Stomach (tissue), 19 donors: ENCODE measurements at places on chromosomes 3 and 15. TPM values are rescaled to one million over a fixed set of nuclear protein-coding genes. Genes with fewer than 3 reads are reported as not detected.
A peak's percentile ranks its signal among the peaks of the same experiment; 100 is the strongest.

DNA sequence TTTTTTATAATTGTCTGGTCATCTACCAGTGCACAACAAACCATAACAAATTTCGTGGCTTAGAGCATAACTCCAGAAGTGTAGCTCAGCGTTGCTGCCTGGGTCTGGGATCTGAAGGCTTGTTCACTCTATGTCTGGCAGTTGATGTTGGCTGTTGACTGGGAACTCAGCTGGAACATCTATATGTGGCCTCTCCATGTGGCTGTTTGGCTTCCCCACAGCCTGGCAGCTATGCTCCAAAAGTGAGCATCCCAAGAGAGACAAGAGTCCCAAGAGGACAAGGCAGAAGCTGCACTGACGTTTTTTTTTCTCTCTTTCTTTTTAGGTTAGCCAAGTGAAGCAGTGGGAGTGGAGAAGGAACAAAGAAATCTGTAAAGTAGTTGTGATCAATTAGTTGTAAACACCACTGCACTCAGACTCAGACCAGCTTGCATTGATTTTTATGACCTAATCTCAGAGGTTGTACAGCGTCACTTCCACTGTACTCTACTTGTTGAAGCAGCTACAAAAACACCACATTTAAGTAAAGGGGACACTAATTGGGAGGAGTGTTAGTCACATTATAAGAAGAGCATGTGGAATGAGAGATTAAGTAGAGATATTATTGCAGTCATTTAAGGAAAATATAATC is 2.5 kb upstream of the GPR176 start:
- no peaks in the 10 kb centered on the region for H3K36me3 ChIP-seq
- no peak overlapping the region for H3K4me3 ChIP-seq
- no peaks in the 10 kb centered on the region for H3K27me3 ChIP-seq

DNA sequence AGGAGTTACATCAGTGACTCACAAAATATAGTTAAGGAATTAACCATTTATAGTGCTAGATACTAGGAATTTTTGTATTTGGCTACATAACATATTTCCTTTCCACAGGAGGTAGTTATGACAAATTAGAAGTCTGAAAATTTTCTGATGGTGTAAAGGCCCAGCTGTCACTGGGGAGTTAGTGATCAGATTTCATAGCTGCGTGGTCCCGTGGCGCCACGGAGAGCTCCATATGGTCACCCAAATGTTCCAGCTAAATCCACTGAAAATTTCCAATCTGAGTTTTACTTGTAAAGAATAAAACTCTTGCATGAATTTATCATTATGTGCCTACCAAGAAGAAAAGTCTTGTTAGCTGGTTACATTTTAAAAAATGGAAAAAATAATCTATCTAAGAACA is 368.9 kb upstream of the PLSCR5 start:
- no peaks in the 10 kb centered on the region for H3K4me1 ChIP-seq
- no peak for DNase-seq
- H3K36me3 ChIP-seq, result no peaks in the 10 kb centered on the region
- no peak overlapping the region for H3K4me3 ChIP-seq

Gene CFAP92
- 6.8 TPM for total RNA-seq

DNA sequence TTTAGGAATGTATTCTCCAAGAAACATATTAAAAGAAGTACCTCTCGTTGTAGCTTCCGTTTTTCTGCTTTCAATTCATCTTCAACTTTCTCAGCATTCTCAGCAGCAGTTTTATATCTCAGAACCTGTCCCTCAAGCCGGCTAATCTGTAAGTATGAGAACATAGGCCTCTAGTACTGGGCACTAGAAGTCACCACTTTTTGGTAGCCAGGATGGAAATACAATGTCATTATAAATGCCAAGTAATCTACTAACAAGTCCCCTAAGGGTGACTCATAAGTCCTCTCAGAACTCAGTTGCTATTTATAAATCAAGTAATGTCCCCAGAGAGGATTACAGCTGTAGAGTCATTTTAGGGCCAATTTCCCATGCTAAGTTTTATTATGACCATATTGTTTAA is 61.1 kb downstream of the MLH1 start:
- H3K27ac ChIP-seq, result peak overlapping the region; percentile 53
- no peak overlapping the region for H3K4me3 ChIP-seq
- DNase-seq, result peak; percentile 44
- peaks cover 57% of the 10 kb centered on the region for H3K4me1 ChIP-seq
- no peaks in the 10 kb centered on the region for H3K27me3 ChIP-seq
- H3K36me3 ChIP-seq, result peaks cover 99% of the 10 kb centered on the region

DNA sequence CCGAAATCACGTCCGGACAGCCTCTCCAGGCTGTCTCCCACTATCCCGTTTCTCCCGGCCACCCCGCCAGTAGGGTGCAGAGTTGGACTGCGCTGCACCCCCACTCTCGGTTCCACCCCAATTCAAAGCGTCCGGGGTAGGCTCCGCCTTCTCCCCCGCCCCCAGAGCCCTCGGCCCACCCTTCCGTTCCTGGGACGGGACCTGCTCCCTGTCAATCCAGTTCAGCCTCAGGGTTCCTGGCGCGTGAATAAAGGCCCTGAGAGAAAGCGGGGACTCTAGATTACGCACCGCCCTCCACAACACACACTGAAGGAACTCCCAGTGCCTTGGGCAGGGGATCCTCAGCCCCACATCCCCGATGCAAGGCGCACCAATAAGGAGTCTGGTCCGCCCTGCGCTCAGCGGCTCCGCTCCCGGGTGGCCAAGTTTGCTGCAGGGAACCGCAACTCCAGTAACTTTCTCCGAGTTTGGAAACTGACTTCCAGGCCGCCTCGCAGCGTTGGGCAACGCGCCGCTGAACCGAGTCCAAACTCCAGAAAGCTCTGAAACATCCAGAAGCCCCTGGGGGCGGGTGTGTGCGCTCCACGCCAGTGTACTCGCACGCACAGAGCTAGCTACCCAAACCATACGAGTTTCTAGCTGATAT is 1.9 kb downstream of the ADAMTS9 start:
- peaks cover 13% of the 10 kb centered on the region for H3K27me3 ChIP-seq
- peak; percentile 84 for DNase-seq
- H3K27ac ChIP-seq, result peak overlapping the region; percentile 93
- no peaks in the 10 kb centered on the region for H3K4me1 ChIP-seq
- H3K36me3 ChIP-seq, result peaks cover 2% of the 10 kb centered on the region

- no peaks in the 10 kb centered on the region for H3K36me3 ChIP-seq
- peak overlapping the region; percentile 86 for H3K4me3 ChIP-seq
- no peaks in the 10 kb centered on the region for H3K27me3 ChIP-seq
- H3K27ac ChIP-seq, result no peak overlapping the region
- peaks cover 45% of the 10 kb centered on the region for H3K4me1 ChIP-seq
- DNase-seq, result no peak
Measured at GRCh38 chr3:182795389-182795782, 2.1 kb downstream of the ATP11B start.

GRCh38 chr3:189167027-189167766 is 4.6 kb upstream of the TPRG1 start:
- no peak overlapping the region for H3K4me3 ChIP-seq
- no peaks in the 10 kb centered on the region for H3K4me1 ChIP-seq
- peak; percentile 65 for DNase-seq
- H3K36me3 ChIP-seq, result no peaks in the 10 kb centered on the region

DNA sequence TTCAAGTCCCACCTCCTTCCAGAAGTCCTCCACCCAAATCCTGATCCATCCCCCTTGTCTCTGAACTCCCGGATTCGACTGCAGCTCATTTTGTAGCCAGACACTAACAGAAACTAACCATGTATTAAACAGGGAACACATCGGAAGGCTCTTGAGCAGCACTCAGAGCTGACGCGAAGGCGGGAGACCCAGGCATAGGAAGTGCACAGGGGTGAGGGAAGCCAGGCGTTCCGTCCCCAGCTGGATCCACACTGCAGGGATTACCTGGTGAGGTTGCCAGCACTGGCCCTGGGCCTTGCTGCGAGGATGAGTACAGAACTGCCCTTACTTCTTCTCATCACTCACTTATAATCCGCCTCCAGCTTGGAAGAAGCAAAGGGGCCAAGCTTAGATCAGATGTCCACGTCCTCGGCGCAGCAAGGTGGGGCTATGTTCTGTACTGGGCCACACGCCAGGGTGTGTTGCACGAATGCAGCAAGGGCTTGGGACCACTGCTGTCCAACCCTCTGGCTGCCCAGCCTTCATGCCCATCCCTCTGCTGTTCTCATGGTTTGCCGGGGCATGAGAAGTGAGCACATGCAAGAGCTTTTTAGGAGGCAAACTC is 124.2 kb upstream of the SMAD3 start:
- H3K27ac ChIP-seq, result no peak overlapping the region
- no peak for DNase-seq
- no peaks in the 10 kb centered on the region for H3K36me3 ChIP-seq

Gene GOLGA8J
- total RNA-seq, result not detected

DNA sequence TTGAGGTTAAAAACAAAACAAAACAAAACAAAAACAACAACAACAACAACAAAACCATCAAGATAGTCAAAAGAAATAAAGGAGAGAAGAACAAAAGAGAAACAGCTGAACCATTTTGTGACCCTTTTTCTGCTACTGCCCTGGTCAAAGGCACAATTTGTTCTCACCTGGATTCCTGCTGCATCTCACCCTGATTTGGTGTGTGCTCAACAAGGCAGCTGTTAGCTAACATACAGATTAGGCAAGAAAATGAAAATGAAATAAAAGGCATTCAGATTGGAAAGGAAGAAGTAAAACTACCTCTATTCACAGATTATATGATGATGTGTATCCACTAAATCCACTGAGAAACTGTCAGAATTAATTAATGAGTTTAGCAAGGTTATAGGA is 28.7 kb upstream of the XIRP1 start:
- no peak for DNase-seq
- H3K36me3 ChIP-seq, result no peaks in the 10 kb centered on the region
- no peak overlapping the region for H3K4me3 ChIP-seq

Gene TRAT1
- total RNA-seq, result not detected

- no peak overlapping the region for H3K27ac ChIP-seq
- no peak overlapping the region for H3K4me3 ChIP-seq
- no peaks in the 10 kb centered on the region for H3K4me1 ChIP-seq
- H3K36me3 ChIP-seq, result no peaks in the 10 kb centered on the region
- no peak for DNase-seq
- no peaks in the 10 kb centered on the region for H3K27me3 ChIP-seq
Measured at GRCh38 chr15:46618984-46619383, 984.2 kb downstream of the SQOR start.

- no peak overlapping the region for H3K27ac ChIP-seq
- DNase-seq, result no peak
- H3K36me3 ChIP-seq, result no peaks in the 10 kb centered on the region
- H3K4me3 ChIP-seq, result no peak overlapping the region
- H3K27me3 ChIP-seq, result no peaks in the 10 kb centered on the region
Measured at GRCh38 chr3:134809427-134810051, 14.5 kb downstream of the EPHB1 start.

Gene BOC
- total RNA-seq, result 29.9 TPM

Gene RFC4
- total RNA-seq, result 3.2 TPM

DNA sequence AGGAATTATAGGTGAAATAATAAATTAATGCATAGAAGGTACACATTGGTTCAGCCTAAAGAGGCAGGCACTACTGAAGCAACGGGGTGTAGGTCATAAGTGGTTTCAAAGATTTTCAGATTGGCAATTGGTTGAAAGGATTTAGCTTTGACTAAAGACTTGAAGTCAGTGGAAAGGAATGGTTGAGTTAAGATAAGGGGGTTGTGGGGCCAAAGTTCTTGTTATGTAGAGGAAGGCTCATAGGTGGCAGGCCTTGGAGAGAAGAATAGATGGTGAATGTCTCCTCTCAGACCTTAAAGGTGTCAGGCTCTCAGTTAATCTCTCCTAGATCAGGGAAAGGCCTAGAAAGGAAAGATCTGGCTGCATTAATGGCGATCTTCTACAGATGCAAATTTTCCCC is 209.8 kb downstream of the ATP10A start:
- no peaks in the 10 kb centered on the region for H3K36me3 ChIP-seq
- H3K4me1 ChIP-seq, result no peaks in the 10 kb centered on the region

DNA sequence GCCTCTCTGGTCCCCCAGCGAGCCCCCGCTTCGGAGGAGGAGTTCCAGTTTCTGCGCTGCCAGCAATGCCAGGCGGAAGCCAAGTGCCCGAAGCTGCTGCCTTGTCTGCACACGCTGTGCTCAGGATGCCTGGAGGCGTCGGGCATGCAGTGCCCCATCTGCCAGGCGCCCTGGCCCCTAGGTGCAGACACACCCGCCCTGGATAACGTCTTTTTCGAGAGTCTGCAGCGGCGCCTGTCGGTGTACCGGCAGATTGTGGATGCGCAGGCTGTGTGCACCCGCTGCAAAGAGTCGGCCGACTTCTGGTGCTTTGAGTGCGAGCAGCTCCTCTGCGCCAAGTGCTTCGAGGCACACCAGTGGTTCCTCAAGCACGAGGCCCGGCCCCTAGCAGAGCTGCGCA is 3.5 kb downstream of the PML start:
- peak overlapping the region; percentile 96 for H3K27ac ChIP-seq
- H3K27me3 ChIP-seq, result no peaks in the 10 kb centered on the region
- no peak overlapping the region for H3K4me3 ChIP-seq
- DNase-seq, result no peak

DNA sequence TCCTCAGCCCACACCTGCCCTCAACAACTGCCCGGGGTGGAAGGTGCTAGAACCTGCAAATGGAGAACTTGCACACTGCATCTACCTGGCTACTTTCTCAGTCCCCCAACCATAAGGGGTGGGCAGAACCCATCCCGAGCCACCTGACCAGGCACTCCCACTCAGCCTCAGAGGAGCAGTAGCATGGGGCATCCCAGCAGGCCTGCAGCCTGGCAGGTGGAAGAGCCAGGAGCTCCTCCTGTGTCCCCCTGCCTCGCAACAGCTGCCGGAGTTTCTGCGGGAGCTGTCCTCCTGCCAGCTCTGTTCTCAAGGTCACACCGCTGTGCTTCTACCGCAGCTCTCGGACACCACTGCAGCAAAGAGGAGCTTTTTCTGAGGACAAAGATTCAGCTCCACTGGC is 27.5 kb downstream of the RAB6B start:
- DNase-seq, result no peak
- no peak overlapping the region for H3K27ac ChIP-seq
- no peaks in the 10 kb centered on the region for H3K4me1 ChIP-seq
- no peaks in the 10 kb centered on the region for H3K27me3 ChIP-seq

DNA sequence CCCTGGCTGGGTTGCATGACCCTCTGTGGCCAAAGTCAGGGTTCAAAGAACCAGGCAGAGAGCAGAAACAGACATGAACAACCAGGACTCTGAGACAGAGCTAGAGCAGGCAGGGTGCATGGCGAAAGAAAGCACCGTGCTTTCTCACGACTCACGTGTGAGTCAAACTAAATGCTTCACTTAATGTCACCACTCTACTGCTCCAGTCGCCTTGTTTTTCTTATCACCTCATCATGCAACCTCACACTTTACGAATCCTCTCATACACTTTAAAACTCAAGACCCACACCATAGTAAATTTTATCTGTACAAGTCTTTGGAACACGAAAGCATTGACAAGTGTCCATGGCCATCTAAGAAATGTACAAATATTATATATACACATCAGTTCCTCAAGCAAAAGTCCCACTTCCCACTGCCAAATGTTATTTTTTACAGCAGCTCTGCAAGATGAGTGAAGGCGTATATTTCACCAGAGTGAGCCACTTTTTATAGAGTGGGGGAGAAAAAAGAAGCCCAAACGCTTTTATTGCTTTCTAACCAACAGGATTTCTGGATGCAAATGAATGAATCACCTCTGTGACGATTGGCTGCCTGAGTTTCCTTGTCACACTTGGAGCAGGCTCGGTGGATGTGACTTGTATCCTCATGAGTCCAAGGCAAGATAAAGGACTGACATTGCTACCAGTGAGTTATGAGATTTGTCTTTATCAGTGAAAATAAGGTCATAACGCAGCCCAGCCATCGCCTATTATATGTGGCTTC is 16.0 kb upstream of the MEGF11 start:
- H3K27ac ChIP-seq, result no peak overlapping the region
- DNase-seq, result no peak
- no peaks in the 10 kb centered on the region for H3K36me3 ChIP-seq
- H3K27me3 ChIP-seq, result no peaks in the 10 kb centered on the region

GRCh38 chr15:66046326-66046725 is 177.0 kb downstream of the RAB11A start:
- H3K36me3 ChIP-seq, result no peaks in the 10 kb centered on the region
- peaks cover 13% of the 10 kb centered on the region for H3K4me1 ChIP-seq
- H3K27ac ChIP-seq, result no peak overlapping the region
- no peak for DNase-seq
- H3K4me3 ChIP-seq, result no peak overlapping the region

Gene RAMAC
- 20.1 TPM for total RNA-seq
